ENCODE measurements at places on chromosomes 6 and 20.

DNA sequence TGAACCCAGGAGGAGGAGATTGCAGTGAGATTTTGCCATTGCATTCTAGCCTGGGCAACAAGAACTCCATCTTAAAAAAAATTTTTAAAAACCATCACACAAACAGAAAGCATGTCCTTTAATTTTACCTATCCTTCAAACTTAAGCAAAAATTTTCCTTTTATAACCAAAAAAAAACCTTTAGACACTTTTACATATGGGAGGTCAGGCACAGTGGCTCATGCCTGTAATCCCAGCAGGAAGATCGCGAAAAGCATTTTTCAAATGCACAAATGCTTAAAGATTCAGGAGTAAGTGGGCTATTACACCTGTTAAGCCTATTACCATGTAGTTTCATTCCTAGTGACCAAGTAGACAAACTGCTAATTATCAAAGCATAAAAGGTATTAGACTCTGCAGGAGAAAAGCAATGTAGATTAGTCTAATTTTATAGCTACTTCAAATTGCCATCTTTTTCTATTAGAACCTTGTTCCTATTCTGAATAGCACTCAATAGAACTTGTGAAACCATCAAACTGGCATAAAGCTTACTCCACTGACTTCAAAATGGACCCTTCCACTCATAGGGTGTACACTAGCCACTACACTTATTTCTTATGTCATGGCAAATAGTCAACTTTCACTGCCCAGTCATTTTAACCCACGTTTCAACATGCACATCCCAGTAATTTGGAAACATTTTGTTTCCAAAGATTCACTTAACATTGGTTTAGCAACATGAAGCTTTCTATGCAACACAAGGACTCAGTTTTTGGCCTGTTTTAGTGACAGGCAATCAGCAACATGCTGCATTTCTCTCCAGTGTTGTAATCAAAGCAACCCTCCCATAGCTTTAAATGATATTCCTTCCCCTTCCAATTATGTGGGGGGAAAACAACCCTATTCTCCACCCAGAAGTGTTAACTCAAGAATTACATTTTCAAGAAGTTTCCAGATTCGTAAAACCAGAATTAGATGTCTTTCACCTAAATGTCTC lies 4.0 kb downstream of the EEF1A1 start:
- no peak for DNase-seq

DNA sequence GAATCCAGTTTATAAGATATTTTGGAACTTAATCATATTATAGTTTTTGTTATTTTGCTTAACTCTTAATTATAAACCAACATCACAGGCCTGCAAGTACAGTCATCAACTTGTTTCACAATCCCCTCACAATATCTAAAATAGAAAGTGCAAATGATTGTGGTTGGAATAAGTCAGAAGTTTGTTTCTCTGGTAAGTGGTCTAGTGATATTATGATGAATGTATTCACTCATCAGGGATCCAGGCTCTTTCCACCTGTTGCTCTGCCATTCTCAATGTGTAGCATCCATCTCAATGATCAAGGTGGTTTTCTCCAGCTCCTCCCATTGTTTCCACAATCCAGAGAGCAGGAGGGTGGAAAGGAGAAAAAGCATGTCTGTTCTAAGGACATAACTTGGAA lies 54.2 kb downstream of the OPN5 start:
- DNase-seq: no peak

DNA sequence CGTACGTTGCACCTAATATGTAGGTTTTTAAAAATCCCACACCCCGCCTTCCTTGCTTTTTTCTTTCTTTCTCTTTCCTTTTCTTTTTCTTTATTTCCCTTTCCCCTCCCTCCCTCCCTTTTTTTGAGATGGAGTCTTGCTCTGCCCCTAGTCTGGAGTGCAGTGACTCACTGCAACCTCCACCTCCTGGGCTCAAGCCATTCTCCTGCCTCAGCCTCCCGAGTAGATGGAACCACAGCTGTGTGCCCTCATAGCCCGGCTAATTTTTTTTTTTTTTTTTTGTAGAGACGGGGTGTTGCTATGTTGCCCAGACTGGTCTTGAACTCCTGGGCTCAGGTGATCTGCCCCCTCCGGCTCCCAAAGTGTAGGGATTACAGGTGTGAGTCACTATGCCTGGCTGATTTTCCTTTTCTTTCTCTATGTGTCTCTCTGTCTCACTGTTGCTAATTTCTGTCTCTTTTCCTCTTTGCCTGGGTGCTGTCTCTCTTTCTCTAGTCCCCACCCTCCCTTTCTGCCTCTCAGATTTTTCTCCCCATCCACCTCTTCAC lies 61.2 kb downstream of the SRC start:
- no peak for DNase-seq

GRCh38 chr6:82248273-82248735 lies 760 bp upstream of the IBTK start:
- DNase-seq: no peak

DNA sequence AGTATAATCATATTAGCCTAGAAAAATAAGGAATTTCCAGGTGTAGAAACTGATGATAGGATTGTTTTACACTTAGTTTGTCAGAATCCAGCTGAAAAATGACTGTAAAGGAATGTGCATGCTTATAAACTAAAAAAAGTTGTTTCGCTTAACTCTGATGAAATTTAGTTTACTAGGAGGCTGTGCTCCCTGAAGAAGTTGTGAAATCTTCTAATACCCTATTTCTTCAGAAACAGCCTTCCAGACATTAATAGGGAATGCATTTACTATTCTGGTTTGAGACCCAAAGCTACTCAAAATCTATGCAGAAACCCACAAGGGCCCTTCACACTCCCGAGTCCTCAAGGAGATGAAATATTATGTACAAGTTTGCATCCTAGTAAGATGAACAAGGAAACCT lies 105.5 kb upstream of the SSTR4 start:
- no peak for DNase-seq
